Memory B cell (primary cell): ENCODE measurements at places on chromosomes 6 and 20.

- DNase-seq = no peak
Observed at GRCh38 chr6:144365271-144365670, 80.1 kb downstream of the UTRN start.

- DNase-seq = no peak
Observed at GRCh38 chr20:14673164-14673563, 335.8 kb upstream of the FLRT3 start.

- DNase-seq = no peak
Observed at GRCh38 chr6:38305995-38306681, 333.6 kb downstream of the BTBD9 start.

- no peak for DNase-seq
Observed at GRCh38 chr20:34627458-34627857, 49.4 kb downstream of the PIGU start.

- DNase-seq = no peak
Observed at GRCh38 chr6:66926060-66926459, 1219.0 kb upstream of the EYS start.

GRCh38 chr6:1840491-1841121, 230.9 kb downstream of the FOXC1 start:
- DNase-seq = no peak

DNA sequence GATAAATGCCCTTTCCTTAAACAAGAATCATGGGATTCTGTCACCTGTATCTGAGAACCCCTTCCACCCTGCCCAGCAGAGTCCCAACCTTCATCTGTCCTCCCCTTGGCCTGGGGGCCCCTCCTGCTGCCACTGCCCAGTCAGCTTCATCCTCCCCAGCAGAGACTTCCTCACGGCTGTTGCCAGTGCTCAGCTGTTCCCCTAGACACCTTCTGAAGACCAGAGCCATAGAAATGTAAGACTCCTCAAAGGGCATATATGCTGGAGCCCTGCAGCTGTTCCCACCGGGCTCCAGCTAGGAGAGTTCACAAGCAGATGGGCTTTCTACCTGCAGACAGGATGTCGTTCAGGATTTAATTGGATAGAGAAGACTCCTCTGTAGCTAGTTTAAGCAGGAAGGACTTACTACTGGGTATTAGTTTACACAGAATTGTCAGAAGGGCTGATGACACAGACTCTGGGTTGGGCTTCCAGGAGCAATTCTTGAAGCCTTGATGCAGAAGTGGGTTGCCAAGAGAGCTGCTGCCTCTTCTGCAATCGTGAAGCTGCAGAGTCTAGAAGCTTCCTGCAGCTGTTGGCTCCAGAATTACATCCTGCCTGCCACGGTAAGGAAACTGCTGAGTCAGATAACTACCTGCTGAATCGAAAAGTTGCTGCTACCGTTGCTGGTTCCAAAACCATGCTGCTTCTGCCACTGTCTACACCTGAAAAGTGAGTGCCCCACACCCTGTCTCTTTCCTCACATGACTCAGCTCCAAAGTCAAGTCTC, 57.1 kb upstream of the MLN start:
- no peak for DNase-seq

GRCh38 chr6:13457577-13457976, 29.8 kb downstream of the GFOD1 start:
- no peak for DNase-seq

DNA sequence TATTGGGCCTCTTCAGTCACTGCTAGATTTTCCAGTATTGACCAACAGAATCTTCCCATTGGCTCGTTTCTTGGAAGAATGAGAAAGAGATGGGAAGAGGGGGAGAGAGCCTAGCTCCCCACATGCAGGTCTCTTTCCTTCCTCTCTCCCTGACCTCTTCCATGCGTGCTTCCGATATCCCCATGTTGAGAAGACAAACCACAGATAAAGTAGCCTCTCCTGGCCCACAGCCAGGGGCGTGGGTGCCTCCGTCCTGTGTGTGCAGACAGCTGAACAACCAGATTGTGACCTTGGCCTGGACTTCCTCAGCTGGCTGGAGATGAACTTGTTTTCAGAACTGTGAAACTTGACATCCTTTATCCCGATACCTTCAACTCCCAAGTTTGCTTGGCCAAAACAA, 71.0 kb downstream of the EDN3 start:
- no peak for DNase-seq

DNA sequence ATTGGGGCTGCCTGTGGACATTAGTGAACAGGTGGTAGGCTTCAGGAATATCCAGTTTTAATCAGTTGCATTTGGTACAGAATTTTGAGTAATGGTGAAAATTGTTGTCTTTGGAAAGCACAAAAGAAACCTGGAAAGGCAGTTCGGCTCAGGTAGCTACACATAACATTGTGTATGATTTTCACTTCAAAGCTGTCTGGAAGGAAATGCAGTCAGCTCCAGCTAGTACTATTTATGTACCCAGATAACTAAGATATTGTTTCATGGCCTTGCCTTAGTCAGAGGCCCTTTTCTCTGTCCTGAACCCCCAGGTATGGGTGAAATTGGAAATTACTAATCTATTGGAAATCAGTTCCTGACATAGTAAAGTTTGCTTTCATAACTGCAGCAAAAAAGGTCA, 195.6 kb upstream of the UST start:
- DNase-seq = no peak

- no peak for DNase-seq
Observed at GRCh38 chr6:153602401-153602800, 436.6 kb upstream of the OPRM1 start.

DNA sequence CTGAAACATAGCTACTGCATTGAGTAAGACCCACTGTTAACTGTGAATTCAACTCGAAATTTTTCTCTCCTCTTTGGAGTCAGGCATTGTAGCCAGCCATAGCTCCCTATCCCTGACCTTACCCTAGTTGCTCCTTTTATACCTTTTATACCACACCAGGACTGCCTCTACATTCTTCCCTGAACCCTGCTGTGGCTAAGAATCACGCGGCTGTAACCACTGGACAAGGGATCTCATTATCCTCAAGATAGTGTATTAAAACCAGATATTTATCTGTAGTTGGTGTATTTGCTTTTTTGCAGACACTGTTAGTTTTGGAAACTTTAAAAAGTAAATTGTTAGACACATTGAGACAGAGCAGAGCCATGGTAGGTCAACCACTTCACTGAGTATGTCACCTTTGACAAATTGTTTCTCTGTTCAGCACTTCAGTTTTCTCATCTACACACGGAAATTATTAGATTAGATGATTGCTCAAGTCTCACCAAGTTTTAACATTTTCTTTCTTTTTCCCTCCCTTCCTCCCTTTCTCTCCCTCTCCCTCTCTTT, 171.9 kb upstream of the PRND start:
- no peak for DNase-seq

DNA sequence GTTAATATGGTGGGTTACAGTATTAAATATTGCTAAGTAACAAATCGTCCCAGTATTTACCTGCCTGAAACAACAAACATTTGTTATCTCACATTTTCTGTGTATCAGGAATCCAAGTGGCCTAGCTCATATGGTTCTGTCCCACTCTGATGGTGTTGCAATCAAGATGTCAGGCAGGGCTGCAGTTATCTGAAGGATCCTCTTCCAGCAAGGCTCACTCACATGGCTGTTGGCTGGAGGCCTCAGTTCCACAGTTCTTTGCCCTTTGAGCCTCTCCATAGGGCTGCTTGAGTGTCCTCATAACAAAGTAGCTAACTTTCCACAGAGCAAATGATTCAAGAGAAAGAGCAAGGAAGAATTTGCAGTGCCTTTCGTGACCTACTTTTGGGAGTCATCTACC, 17.7 kb downstream of the RAB22A start:
- no peak for DNase-seq

- no peak for DNase-seq
Observed at GRCh38 chr6:109229536-109229935, 134.2 kb downstream of the CEP57L1 start.

DNA sequence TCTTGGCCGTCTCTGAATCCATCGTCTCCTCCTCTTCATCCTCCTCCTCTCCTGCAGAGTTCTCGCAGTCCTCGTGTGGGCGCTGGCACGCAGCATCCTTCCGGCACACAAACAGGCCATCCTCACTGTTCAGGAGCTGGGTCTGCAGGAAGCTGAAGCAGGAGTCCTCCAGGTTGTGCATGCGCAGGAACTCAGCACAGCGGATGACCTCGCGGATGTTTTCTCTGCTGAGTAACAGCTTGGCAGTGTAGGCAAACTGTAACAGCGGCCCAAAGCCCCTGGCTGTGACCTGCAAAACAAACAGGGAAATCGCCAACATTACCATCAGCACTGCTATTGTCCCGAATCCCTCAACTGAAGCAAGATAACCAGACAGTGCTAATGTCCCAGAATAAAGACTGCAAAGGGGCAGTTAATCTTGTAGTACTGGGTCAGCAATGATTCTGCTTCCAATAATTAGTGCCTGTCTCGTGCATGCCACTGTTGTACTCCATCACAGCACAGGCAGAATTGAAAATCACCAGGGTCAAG, 57.4 kb downstream of the GJA10 start:
- DNase-seq = no peak

DNA sequence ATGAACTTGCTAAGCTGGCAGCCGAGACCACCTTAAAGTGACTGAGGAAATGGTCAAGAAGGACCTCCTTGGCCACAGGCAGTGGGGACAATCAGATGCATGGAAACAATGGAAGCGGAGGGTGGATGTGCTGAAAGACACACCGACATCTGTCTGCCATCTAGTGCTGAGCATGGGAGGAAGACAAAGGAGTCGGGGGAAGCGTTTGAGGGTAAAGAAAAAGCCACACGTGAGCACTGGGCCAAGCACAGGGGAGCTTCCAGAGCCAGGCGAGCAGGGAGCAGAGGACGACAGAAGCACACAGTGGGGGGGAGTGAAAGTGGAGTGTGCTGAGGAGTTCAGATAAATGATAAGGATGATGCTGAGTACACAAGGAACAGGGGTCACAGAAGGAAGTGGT, 367.8 kb downstream of the ZFAND3 start:
- no peak for DNase-seq

GRCh38 chr6:147078602-147079001, 125.6 kb upstream of the STXBP5 start:
- no peak for DNase-seq

GRCh38 chr20:3710011-3710466, 2.4 kb downstream of the SIGLEC1 start:
- no peak for DNase-seq

- DNase-seq = no peak
Observed at GRCh38 chr6:168909288-168909687, 344.4 kb downstream of the THBS2 start.

DNA sequence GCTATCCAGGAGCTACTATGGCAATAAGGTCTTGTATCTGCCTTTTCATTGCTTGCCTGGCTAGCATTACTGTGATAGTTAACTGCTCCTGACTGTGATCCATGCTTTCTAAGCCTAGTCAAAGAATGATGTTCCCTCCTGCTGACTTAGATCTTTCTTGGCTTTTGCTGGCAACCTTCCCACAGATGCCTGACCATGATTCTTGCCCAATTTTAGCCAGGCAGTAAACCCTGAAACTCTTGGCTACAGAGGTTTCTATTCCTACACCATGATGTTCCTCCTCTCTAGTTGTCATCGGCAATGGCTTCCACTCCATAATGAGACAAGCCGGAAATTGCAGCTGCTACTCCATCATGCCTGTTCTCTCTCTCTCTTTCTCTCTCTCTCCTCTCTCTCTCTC, 238.1 kb downstream of the HAO1 start:
- DNase-seq = no peak

DNA sequence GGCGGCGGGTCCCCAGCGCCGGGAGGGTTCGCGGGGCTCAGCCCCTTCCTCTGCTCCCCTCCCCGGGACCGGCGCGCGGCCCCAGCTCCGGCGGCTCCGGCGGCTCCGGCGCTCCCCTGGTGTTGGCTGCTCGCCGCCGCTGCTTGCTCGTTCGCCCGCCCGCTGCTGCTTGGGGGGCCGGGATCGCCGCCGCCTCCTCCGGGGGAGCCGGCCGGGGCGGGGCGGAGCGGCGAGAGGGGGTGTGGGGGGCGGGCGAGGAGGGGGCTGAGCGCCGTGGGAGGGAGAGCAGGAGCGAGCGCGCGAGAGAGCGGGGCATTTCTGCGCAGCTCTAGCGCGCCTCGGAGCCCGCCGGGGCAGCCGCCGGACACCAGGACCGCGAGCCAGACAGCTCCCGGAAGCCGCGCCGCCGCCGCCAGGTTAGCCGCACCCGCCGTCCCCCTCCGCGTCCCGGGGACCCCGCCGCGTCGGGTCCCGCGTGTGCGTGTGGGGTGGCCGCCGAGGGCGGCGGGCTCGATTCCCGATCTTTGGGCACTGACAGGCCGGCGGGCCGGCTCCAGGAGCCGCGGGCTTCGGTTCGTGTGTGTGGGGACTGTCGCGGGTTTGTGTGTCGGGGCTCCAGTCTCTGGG, 62.0 kb upstream of the EPB41L1 start:
- peak; percentile 38 for DNase-seq

DNA sequence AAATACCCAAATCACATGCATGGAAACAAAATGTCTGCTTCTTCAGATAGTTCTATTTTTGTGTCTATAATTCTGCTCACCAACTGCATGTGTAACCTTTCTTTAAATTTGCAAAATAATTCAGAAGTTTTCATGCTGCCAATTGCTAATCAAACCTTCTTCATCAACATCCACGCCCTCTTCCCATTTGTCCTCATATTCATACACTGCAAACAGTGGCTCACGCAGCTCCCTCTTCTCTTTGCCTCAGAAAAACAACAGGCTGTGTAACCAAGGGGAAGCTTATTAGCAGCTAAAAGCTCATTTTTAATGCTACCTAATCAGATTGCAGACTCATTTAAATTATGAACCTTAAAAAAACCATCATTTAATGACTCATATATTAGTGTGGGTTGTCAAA, 555.0 kb upstream of the EPHA7 start:
- DNase-seq = no peak

DNA sequence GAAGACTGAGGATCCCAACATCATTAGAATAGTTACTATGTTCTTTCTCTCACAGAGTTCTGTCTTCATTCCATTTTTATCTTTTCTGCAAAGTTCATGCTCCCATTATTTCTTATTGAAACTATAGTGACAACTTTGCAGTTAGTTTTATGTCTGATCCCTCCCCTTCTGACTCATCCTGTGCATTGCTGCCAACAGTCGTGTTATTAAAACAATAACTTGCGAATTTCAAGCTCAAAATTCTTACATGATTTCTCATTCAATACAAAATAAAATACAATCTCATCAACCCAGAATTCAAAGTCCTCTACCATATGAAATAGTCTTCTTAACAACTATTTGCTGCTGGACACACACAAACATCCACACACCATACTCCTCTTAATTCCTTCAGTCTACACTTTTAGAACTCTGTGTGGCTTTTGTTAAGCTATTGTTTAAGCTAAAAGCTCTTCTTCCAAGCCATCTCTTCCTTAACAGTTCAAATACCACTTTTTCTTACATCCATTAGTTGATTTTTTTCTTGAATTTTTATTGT, 261.4 kb upstream of the IRAK1BP1 start:
- no peak for DNase-seq

GRCh38 chr6:108549741-108550140, 11.0 kb upstream of the FOXO3 start:
- DNase-seq = no peak

GRCh38 chr6:41047745-41048732, 5.0 kb upstream of the APOBEC2 start:
- no peak for DNase-seq

DNA sequence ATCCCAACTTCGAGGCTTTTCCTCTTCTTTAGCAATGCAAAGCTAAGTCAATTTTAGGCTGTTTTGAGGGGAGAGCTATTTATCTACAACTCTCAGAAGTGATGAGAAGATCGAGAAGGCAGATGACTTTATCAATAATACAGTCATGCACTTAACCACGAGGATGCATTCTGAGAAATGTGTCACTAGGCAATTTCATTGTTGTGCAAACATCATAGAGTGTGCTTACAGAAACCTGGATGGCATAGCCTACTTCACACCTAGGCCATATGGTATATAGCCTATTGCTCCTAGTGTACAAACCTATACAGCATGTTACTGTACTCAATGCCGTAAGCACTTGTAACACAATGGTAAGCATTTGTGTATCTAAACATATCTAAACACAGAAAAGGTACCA, 66.6 kb downstream of the PRND start:
- DNase-seq = no peak
